ENCODE measurements at places on chromosomes 3 and 15.

DNA sequence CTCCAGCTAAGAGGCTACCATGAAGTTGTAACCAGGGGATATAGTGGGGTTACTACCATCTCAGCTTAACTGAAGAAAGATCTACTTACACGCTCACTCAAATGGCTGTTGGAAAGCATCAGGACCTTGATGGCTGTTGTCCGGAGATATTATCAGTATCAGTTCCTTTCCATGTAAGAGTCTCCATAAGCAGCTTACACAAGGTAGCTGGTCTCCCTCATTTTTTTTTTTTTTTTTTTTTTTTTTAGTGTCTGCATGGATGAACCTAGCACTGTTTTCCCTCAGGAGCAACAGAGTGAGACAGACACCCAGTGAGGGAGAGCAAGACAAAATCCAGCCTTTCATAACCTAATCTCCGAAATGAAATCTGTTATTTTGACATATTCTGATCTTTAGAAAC, 230.9 kb downstream of the CADM2 start:
- DNase-seq: no peak

DNA sequence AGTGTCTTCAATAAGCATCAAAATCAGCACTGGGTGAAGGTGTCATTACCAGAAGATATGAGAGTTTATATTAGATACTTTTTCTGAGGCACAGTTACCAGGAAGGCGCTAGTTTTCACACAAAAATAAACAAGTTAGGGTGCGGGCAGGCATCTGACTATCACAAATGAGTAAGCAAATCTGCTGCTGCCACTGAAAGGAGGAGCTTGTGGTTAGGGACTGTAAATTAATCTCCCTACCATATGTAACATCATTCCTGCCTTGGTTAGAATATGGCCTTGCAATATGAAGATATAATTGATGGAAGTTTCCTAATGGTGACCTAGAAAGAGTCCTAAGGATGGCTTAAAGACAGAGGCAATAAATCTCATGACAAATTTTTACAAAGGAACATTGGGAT, 19.5 kb upstream of the EID1 start:
- peak; percentile 24 for DNase-seq

DNA sequence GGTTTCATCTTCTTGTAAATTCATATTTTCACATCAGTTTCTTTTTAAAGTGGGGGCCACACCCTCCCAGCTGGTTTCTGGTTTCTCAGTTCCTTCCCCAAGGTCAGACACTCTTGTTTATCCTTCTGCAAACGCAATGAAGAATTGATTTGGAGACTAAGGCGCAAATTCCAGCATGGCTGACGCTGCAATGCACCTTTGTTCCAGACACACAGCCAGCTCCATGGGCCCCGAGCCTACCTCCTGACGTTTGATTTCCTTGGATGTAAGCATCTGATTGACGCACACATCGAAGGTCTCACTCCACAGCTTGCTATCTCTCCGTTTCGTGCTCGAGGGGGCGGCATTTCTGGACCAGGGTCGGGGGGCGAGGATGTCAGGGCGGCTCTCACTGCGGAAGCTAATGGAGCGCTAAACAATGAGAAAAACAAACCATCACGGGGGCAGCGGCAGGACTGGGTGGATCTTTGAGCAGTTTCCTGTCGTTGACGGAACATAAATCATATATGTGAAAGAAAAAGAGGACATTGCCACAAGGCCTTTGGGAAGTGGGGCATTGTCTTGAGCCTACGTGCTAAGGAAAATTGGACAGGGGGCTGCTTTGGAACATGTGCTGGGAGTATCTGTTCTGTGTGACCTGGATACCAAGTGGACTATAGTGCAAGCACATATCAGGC, 46.9 kb downstream of the ARHGEF3 start:
- DNase-seq: no peak

GRCh38 chr3:126527455-126528211, 3.7 kb downstream of the CHST13 start:
- DNase-seq: no peak
